ENCODE measurements at places on chromosomes 7 and 10.

- DNase-seq, result no peak
Observed at GRCh38 chr10:31143331-31143935, 111.8 kb upstream of the ZNF438 start.

GRCh38 chr10:77099136-77099535 lies 538.5 kb downstream of the KCNMA1 start:
- no peak for DNase-seq

DNA sequence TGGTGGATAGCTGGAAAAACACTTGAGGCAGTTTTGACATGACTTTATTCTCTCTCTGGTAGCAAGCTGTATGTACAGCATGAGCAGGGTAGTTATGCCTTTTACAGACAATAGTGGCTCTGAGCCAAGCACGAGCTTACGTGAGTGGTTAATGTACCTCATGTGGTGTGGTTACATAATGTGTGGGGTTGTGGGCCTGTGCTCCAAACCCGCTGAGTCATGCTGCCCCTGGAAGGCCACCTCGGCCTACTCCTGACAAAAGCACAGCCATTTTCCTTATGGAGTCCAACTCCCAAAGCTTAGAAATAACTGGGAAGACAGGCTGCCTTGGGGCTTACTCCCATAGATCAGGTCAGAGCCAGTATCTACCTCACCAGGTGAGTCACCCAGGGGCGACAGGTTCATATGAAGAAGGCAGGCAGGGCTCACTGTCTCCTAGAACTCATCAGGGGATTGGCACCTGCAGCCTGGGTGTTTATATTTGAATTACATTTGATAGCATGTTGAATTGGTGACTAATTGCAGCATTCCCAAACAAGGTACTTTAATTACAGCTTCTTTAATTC lies 404.5 kb downstream of the ADRA2A start:
- no peak for DNase-seq

- DNase-seq, result no peak
Observed at GRCh38 chr7:77266291-77266794, 66.7 kb upstream of the FGL2 start.

DNA sequence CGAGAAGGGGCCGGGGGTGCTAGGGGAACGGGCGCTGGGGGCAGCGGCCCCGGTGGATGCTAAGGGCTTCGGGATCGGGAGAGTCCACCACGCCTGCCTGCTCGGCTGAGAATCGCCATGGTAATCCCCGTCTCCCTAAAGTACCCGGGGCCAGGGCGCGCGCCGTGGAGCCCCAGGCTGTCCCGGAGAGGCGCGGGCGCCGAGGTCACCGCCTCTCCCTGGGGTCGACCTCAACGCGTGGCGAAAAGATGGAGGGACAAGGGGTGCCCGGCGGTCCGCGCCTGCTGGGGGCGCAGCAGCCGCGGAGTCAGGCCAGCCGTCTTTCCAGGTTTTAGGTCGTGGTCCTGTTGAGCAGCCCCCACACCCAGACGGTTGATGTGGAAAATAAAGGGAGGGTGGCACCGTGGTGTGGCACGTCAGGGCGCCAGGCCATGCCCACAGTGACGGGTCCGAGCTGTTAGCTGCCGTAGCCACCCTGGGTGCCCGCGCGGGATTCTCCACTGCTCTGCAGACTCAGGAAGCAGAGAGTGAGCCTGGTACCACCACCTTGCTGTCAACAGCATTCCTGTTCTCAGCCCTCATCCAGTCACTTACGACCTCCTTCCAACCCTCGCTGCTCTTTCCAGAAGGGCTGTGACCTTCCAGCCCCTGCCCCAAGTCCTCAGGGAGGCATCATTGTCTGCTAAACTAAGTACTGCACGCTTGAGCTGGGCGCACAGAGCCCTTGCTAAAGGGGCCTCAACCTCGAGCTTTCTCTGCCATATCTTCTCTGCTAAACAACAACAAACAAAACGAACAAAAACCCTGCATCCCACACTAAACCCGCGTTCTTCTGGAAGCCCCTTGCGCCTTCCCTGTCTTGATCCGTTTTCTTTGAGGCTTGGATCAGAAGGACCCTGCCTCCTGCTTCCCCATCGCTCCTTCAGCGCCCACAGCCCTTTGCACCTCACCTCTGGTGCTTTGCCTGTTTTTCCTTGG lies 666 bp downstream of the SMKR1 start:
- no peak for DNase-seq

GRCh38 chr7:102897211-102897631 lies 15.6 kb upstream of the LRRC17 start:
- no peak for DNase-seq

DNA sequence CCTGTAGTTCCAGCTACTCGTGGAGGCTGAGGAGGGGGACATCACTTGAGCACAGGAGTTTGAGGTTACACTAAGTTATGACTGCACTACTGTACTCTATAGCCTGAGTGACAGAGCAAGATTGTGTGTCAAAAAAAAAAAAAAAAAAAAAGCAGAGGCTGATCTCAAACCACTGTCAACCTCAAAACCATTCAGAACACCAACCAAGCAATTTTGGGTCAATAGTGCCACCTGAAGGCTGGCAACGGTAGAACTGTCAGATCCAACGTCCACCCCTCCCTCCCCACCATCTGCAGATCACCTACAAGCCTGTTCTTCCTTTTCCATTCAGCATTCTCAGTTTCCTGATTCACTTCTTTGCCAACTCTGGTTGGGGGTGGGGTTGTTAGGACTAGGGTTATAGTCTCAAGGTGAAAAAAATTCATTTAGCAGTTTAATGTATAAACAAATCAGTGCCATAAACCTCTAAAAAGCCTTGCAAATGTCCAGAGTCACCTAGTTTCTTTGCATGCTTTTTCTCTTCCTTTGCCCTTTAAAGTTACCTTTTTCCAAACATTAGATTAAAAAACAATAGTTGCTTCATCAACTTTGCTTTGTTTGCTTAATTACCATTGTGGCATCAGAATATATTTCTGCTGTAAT lies 2.6 kb downstream of the MRPS33 start:
- peak; percentile 38 for DNase-seq

DNA sequence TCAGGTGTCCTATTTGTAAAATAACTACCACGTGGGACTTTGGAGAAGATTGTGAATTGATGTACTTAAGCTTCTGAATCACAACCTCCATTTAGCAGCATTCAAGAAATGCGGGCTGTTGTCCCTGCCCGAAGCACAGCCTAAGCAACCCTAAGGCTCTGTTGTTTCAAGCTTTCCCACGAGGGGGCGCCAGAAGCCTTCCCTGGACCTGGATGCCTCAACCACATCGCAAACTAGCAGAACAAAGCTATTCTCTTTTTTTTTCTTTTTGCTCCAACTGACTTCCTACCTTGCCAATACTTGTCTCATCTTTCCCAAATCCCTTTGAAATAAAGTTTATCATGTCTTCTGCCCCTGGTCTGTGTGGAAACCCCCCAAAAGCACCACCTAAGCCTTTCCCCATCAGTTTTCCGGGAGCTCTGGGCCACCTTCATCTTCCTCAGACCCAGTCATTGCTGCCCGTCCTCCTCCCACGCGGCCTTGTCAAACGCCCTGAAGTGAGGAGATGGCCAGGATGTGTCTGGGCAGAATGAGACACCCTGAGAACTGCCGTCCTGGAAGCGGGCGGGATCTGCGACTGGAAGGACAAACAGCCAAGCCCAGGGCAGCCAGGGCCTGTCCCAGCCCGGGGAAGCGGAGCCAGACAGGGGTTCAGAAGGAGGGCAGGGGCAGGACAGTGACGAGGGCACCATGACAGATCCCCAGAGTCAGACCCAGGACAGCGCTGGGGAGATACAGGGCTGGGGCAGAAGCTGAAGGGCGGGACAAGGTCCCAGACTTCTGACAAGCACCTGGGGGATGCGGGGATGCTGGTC lies 112.7 kb downstream of the SLIT1 start:
- DNase-seq, result peak; percentile 66

All from DMS153 (cell line).